ENCODE measurements at places on chromosomes 3 and 15.

GRCh38 chr3:4980229-4981203 lies 1.3 kb downstream of the BHLHE40 start:
- DNase-seq, result no peak

GRCh38 chr3:112925969-112926368 lies 48.9 kb downstream of the CD200R1 start:
- DNase-seq, result no peak

DNA sequence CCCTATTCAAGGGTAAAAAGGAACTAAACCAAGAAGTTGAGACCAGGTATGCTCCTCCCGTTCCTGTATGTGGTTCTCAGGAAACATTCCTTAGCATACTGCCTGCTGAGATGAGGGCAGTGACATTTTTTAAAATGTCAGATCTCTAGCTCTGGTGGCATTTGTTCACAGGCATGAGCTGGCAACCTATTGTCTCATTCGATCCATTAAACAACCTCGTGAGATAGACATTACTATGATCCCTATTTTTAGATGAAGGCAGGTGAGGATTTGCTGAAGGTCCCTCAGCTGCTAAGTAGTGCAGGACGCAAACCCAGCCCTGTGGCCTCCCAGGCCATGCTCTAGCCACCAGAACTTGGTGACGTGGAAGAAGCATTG lies 74.9 kb downstream of the SIDT1 start:
- DNase-seq, result no peak

DNA sequence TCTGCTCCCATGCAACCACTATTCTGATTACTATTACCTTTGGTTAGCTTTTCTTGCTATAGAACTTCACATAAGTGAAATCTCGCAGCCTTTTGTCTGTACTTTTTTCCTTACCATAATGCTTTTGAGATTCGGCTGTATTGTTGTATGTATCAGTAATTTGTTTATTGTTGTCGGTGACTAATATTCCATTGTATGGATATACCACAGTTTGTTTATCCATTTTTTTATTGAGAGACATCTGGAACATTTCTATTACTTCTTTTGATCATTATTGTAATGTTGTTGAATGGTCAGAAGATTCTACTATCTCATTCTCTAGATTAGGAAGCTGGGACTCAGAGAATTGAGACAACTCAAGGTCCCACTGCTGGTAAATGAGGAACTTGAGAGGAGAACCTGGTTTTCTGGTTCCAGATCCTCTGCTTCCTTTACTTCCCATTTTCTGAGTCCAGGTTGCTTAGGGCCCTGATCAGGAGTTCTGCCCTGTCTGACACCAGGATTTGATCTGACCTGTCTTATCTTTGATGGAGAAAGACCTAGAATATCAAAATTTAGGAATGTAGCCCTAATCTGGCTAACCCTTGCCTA lies 18.2 kb upstream of the SPTSSB start:
- no peak for DNase-seq

GRCh38 chr3:158165730-158166129 lies 55.8 kb downstream of the RSRC1 start:
- no peak for DNase-seq

- no peak for DNase-seq
Observed at GRCh38 chr15:77071305-77072223, 655 bp upstream of the TSPAN3 start.

- peak; percentile 92 for DNase-seq
Observed at GRCh38 chr3:122609798-122610559, 32.5 kb downstream of the PARP15 start.

GRCh38 chr3:194487289-194488054 lies 670 bp upstream of the ATP13A3 start:
- no peak for DNase-seq

DNA sequence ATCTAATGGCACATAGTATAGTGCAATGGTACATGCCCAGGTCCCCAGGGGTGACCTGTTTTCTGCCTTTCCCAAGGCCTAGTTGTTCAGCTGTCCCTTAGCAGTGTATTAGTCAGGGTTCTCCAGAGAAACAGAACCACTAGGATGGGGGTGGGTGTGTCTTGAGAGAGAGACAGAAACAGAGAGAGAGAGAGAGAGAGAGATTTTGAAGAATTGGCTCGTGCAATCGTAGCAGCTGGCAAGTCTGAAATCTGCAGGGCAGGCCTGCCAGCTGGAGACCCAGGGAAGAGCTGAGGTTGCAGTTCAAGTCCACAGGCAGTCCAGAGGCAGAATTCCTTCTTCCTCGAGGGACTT lies 90.6 kb upstream of the RNF7 start:
- no peak for DNase-seq

DNA sequence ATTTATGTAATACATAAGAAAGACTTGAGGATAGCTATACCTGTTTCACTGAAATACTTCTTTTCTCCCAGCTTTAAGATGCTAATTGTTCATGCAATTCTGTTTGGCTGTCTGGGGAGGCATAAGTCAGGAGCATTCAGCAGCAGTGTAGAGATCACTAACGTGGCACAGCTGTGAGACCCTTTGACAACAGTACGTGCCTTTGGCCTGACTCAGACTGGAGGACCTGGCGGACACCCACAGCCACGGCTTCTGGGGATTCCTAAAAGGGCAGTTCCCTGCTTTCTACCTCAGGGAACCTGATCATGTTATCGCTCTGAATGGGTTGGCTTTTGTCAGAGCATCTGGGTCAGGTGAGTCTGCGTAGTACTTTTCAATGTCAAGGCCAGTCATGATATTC lies 295.0 kb upstream of the ICE2 start:
- no peak for DNase-seq

DNA sequence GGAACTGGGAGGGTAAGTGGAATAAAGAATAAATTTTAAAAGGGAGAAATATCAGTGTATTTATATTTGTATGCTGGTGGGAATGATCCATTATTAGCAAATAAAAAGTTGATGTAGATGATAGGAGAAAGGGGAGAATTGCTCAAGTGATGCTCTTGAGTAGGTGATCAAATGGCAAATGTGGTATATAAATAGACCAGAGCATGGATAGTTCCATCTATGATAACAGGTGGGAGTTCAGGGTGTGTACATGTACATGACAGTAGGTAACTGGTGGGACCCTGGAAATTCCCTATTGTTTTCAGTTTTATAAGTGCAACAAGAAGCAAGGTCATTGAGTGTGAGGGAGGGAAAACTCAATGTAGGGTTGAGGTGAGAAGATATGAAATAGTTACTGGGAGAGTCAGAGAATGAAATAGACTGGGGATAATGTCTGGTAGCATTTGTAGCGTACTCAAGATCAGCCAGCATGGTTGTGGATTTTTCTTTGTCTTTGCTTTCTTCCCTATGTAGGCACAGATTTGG lies 31.3 kb upstream of the EBLN2 start:
- no peak for DNase-seq

- DNase-seq, result no peak
Observed at GRCh38 chr3:126880901-126881300, 102.0 kb upstream of the PLXNA1 start.

GRCh38 chr3:17806201-17806600 lies 63.8 kb upstream of the TBC1D5 start:
- DNase-seq, result no peak

DNA sequence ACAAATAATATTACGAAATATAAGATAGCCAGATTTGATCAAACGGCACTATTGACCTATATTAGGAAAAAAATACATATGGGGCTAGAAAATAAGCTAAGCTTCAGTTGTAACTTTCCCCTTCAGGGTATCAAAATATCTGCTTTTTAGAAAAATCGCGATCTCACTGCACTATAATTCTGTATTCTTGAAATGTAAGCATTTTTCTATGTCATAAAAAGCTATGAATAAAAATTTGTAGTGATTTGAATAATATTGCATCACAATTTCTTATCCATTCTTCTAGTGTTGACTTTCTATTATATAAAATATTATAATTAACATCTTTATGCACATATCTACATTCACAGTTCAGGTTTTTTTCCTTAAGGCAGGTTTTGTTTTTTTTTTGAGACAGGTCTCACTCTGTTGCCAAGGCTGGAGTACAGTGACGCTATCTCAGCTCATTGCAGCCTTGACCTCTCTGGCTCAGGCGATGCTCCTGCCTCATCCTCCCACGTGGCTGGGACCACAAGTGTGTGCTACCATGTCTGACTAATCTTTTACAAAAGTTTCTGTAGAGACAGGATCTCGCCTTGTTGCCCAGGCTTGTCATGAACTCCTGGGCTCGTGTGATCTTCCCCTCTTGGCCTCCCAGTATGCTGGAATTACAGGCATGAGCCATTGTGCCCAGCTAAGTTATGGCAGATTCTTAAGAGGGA lies 21.6 kb downstream of the EMC4 start:
- no peak for DNase-seq

DNA sequence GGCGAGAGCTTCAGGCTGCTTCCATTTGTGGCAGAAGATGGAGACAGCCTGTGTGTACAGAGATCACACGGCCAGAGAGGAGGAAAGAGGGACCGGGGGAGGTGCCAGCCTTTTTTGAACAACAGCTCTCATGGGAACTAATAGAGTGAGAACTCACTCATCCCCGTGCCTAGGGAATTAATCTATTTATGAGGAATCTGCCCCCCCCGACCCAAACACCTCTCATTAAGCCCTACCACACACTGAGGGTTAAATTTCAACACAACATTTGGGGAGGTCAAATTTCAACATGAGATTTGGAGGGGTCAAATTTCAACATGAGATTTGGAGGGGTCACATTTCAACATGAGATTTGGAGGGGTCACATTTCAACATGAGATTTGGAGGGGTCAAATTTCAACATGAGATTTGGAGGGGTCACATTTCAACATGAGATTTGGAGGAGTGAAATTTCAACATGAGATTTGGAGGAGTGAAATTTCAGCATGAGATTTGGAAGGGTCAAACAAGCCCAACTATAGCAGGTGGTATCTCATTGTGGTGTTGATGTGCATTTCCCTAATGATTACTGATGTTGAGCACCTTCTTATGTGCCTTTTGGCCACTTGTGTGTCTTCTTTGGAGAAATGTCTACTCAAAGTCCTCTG lies 20.6 kb upstream of the RFTN1 start:
- no peak for DNase-seq

- DNase-seq, result no peak
Observed at GRCh38 chr15:39130556-39131379, 450.1 kb upstream of the THBS1 start.

GRCh38 chr3:5210926-5211325 lies 23.4 kb downstream of the EDEM1 start:
- DNase-seq, result no peak

DNA sequence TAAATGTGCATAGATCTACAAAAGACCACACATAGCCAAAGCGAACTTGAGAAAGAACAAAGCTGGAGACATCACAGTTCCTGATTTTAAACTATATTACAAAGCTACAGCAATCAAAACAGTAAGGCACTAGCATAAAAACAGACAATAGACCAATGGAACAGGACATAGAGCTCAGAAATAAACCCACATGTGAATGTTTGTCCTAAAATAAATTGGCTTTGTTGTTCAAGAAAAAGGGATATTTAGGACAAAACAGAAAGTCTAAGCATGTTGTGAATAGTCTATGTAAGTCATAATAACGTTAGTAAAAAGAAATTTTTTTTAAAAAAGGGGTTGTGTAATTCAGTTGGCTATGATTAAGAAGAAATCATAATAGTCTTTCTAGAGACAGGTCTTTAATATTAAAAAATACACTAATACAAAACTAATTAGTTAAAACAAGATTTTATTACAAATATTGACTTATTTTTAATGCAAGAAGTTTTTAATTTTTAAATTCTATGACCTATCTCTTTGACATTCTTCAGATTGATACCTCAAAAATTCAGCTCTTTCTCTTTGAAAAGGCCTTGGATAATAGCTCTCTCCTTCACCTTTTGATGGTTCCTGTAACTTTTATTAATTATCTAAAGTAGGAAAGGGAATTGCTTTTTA lies 11.6 kb downstream of the TMEM212 start:
- no peak for DNase-seq

DNA sequence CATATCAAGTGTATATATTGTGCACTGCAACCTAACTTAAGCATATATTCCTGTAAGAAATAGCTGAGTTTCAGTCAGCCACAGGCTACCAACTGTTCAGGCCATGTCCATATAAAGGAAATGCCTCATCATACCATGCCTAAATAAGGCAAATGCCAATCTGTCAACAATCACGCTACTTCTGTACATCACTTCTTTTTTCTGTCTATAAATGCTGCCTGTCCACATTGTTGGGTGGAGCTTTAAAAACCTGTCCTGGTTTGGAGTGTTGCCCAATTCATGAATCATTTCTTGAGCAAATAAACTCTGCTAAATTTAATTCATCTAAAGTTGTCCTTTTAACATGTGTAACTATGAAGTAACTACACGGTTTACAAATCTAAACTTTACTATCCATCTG lies 1091.9 kb downstream of the NSUN3 start:
- DNase-seq, result no peak

- DNase-seq, result no peak
Observed at GRCh38 chr3:171525437-171525836, 65.2 kb upstream of the TNIK start.

DNA sequence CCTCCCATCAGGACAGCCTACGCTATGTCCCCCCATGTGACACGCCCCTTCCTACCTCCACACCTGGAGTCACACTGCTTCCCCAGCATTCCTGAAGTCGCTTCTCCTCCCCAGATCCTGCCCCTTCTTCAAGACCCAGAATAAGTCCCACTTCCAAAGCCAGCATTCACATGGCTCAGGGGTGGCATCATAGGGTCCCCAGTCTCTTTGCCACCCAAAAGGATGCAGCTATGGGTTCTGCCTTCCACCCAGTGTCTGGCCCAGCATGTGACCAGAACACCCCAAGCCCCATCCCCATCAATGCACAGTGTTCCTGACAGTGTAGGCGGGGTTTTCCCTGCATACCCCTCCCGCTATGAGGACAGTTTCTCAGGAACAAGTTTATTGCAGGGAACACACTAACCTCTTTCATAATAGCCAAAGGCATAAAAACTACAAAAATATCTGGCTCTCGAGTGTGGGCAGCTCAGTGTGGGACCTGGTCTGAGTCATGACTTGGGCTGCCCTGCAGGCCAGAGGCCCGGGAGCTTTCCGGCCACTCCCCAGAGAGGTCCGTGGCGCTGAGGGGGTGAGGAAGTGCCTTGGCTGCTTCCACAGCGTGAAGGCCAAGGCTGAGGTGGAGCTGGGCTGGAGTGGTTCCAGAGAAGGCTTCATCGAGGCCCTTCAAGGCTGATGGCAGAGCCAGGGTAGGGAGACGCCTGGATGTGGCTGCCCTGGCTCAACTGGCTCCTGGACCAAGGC lies 5.8 kb downstream of the ISLR start:
- no peak for DNase-seq

DNA sequence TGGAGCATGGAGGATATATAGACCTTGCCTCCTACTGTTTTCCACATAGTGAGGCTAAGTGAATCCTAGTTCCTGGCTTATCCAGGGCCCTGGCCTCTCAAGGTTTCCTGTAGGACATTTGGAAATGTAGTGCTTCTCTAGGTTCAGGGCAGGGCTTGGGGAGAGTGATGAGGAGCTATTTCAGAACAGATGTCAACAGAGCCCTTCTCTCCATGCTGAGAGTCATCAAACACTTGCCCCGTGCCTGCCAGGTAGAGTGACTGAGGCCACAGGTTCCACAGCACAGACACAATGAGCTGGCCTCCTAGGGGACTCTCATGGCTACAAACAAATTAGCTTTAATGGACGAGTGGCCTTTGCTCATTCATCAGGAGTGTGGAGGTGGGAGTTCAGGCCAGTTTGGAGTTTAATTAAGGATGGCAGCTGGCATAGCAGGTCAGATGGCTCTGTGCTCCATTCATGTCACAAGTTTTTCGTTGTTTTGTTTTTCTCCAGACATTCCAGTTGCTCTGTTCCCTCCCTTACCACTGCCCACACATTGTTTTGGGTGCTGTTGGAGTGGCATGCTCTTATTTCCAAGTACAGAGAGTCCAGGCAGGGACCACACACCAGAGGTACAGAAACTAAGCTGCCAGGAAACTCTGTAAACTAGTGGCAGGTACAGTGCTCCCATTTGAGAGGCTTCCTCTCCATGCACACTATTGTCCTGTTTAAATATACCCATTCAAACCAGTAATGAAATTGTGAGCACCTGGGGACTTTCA lies 189.8 kb downstream of the RYR3 start:
- DNase-seq, result no peak

All from GM12864 (cell line).